ENCODE measurements at places on chromosomes 6 and 20.

- no peak for DNase-seq
Observed at GRCh38 chr6:5214570-5215052, 46.1 kb downstream of the LYRM4 start.

DNA sequence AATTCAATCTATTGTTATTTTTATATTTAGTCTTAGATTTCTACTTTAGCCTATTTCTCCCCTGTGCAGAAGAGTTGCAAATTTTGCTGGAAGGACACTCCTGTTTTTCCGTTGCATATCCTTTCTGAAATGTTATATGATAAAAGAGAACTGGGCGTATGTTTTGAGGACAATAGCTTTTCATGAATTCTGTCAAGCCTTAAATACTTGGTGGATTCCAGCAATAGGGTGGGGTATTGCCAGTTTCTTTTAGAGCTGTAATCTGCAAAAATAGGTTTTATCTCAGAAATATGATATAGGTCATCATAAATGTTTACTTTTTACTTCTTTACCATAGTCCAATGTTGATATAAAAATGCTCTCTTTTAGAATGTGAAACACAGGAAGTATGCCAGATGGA, 42.0 kb downstream of the VTA1 start:
- no peak for DNase-seq

DNA sequence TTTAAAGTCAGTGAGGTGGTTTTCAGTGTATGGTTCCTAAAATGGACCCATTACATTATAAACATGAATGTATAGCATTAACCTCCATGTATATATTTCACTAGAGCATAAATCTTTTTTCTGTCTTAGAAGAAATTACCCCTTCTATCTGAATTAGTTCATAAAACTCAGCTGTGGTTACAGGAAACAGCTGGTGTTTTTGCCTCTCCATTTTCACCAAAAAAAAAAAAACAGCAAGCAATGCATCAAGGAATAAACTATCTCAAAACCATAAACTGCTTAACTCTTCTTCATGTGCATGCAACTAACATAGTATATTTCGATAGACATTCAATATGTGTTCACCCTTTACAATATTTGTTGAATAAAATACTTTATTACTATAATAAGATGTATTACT, 40.2 kb downstream of the MOXD1 start:
- DNase-seq, result no peak

- no peak for DNase-seq
Observed at GRCh38 chr6:8177721-8178120, 75.4 kb upstream of the EEF1E1 start.

DNA sequence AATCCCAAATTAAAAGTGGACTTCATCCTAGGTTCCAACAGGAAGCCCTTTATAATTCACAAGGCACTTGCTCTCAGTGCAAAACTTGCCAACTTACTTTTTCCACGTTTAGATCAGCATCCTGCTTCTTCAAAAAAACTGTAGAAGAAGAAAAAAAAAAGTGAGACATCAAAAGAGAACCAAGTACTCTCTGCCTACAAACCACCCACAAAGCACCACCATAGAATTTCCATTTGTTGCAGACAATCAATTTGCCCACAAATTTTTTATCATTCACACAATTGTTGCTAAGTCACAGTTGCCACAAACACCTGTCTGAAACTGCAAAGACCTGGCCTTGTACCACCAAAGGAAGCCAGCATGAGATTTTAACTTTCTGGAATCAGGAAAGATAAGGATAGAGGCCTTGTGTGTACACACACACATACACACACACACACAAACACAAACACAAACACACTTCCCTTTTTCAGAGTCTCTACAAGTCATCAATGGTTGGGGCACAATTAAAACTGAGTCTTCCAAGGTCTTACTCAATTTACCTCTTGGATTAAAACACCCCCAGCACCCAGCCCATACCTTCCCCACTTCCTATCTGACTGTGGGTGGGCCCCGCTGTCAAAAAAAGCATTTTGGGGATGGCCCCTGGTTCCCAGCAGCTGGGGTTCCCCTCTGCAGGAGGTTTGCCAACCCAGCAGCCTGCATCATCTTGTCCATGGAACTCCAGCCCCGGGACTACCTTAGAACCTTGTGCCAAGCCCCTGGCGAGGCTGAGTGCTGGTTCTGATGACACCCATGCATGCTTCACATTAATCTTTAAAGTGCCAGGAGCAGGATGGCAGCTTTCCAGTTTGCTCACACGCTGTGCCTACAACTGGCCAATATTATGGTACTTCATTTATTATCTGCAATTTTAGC, 26.5 kb downstream of the FYN start:
- no peak for DNase-seq

DNA sequence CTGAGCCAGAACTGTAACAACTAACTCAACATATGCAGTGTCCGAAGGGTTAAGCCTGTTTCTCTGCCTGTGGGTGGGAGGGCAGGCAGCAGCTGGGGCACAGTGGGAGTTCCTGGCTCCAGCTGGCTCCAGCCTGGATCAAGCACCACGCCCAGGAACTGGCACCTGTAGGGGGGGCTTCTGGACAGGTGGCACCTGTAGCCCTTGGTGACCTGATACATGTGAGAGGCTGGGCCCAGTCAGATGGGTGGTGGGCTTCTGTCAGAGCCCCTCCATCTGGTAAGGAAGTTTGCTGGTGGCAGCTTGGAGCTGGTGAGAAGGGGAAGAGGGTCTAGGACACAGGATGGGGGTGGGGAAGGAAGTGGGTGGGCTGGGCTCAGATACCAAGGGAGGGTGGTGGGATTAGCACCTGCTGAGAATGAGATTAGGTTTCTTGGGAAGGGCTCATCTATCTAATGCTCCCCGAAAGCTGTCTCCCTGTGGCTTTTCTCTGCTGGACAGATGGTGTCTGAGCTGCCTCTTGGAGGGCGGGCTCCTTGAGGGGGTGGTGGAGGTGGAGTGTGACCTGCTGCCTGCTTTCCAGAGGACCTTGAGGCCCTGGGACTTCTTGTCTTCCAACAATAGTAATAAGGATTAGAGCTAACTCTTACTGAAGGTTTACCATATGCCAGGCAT, 28.5 kb downstream of the BCL2L1 start:
- DNase-seq, result no peak
